ENCODE measurements at places on chromosomes 5 and 9.

DNA sequence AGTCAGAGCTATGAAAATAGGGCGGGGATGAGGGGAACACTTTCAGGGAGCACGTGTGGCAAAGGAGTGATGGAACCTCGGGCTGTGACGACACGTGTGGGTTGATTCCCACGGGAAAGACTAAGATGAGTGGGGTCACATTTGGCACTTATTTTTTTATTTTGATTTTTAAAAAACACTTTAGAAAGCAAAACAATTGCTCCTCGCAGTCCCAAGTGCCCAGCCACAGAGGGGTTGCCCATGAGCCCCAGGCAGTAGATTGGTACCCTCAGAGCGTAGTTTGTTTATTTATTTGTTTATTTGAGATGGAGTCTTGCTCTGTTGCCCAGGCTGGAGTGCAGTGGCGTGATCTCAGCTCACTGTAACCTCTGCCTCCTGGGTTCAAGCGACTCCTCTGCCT lies 69.7 kb downstream of the WNK2 start:
- DNase-seq = no peak

DNA sequence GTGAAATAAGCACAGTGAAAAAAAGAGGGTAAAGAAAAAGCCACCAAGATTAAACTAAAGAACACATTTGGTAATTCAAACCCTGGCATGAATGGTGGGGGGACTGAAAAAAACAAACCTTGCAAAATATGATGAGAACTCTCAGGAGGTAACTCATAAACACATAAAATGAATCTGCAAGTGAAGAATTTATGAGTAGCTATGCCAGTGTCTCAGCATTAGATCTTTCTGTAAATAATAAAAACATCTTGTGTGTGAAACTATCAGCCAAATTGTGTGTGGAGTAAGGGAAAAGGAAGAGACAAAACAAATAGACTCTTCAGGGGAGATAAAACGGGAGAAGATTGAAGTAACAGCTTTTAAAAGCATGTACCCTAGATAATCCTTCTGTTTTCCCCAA lies 129.6 kb upstream of the SPEF2 start:
- no peak for DNase-seq

- DNase-seq = no peak
Measured at GRCh38 chr5:57598756-57599155, 116.1 kb upstream of the ACTBL2 start.

GRCh38 chr5:38339446-38339845 lies 81.1 kb downstream of the EGFLAM start:
- no peak for DNase-seq
